Gastroesophageal sphincter (tissue), 4 donors: ENCODE measurements at places on chromosomes 6 and 20.

DNA sequence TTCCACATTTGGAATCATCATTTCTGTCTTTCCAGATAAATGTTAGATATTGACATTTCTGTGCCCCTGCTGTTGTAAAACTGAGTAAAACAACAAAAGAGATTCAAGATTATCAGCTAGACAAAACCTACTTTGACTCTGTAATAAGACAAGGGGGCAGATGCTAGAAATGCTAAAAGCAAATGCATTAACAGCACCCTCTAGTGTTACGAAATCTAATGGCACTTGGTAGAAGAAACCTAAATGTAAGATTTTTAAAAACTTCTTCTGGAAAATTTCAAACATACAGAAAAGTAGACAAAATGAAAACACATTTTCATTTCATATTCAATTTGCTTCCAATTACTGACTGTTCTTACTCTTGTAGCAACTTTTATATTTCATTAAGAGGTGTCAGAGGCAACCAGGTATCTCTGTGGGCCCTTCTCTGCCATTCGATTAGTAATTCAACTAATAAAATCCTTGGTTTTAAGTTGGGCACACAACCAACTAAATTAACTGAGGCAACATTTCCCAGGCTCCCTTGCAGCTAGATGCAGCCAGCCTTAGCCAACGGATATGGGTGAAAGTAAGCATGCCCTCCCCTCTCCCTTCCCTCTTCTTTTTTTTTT lies 45.0 kb downstream of the SLC23A2 start:
- no peak for ATAC-seq

DNA sequence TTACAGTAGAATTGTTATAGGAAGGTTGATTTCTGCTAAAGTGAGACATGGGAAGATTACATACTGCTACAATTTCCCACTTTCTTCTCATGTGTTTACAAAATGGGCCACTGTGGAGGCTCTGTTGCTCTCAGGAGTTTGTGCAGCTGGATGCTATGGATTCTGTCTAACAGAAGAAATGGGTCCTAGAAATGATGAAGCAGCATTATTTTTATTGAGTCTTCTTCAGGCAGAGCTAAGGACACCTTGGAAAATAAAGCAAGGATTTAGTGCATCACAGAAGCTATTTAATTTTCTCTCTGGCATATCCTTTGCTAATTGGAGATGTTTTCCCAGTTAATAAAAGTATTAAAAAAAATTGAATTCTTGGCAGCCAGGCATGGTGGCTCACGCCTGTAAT lies 29.2 kb downstream of the CCDC170 start:
- no peak for ATAC-seq

DNA sequence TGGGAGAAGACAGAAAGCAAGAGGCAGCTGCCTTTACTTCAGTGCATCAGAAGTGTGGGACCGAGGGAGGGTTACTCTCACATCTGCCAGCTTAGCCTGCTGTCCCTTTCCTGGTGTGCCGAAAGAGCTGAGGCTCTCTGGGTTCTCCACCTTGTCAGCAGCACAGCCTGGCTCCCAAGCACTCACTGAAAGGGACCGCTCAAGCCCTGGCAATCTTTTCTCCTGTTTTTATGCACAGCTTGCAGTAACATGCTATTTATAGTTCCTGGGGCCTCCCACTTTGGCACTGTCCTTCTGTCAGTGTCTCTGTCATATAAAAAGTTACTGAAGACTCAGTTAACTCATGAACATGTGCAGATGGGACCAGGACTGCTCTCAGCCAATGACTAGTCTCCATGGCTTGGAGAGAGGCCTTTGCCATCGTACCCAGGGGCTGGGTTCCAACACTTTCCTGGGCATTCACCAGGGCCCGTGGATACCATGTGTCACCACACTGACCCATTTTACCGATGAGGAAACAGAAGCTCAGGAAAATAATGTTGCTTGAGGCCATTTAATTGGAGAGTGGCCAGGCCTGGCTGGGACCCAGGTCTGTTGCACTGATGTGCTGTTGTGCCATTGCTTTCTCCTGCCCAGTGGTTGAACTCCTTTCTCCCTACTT lies 46.2 kb downstream of the PANK2 start:
- peak; percentile 54 for ATAC-seq

GRCh38 chr6:158452191-158452590 lies 107.7 kb upstream of the TMEM181 start:
- ATAC-seq: no peak

DNA sequence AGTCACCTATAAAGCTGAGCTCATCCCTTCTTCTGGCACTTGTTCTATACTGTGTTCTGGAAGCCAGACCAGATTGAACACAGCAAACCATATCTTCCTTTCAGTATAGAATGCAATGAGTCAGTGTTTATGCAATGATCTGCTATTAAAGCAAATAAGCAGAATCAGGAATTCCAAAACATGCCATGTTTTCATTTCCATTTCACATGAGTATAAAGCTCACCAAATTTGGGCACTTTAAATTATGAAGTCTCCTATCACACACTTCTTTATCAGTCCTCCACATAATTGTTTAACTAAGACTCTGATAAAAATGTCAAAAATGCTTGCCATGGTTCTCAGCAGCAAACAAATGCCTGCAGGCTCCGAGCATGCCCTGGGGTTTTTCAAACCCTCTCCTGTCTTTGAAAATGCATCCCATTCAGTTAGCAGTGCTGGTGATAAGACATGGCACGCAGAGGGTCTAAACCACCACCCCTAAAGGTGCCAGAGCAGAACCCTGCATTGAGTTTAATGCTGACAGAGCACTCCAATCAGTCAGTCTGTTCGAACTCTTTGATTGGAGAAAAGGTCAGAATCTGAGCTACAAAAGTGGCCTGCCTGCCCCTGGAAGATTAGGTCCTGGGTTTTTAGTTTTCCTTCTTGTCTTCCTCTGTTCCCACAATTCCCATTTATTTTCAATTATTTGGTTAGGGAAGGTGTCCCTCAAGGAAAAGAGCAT lies 234.1 kb downstream of the GMPR start:
- no peak for ATAC-seq

GRCh38 chr6:43916924-43917877 lies 147.2 kb downstream of the VEGFA start:
- peak; percentile 48 for ATAC-seq

GRCh38 chr6:52276130-52276529 lies 8.4 kb downstream of the MCM3 start:
- no peak for ATAC-seq

GRCh38 chr6:94124333-94124732 lies 705.0 kb upstream of the EPHA7 start:
- ATAC-seq: no peak

- no peak for ATAC-seq
Observed at GRCh38 chr6:133873538-133873937, 15.4 kb upstream of the TCF21 start.

- ATAC-seq: no peak
Observed at GRCh38 chr20:43974695-43975094, 60.0 kb downstream of the TOX2 start.

DNA sequence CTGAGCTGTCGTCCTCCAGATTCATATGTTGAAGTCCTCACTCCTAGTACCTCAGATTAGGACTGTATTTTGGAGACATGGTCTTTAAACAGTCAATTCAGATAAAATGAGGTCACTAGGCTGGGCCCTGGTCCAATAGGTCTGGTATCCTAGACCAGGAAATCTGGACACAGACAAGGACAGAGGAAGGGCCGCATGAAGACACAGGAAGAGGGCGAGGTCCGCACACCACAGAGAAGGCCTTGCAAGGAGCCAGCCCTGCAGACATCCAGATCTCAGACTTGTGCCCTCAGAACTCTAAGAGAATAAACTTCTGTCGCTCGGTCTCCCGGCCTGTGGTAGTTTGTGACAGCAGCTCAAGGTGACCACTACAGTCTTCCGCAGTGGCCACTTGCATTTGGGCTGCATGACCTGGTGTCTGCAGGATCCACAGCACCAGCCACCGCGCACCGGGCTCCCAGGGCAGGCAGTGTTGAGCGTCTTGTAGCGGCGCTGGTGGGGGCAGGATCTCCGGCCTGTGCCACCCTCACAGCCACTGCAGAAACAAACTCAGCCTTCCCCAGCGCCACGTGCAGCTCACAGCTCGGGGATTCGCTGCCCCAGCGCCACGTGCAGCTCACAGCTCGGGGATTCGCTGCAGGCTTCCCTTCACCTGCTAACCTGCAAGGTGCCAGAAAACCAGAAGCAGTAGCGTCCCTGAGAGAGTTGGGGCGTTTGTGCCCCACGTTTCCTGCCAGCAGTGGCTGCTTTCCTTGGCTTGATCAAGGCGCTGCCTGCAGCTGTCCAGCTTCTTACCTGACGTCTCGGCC lies 6.0 kb upstream of the RBM38 start:
- no peak for ATAC-seq

GRCh38 chr20:58810116-58810878 lies 40.4 kb downstream of the GNAS-AS1 start:
- ATAC-seq: no peak

DNA sequence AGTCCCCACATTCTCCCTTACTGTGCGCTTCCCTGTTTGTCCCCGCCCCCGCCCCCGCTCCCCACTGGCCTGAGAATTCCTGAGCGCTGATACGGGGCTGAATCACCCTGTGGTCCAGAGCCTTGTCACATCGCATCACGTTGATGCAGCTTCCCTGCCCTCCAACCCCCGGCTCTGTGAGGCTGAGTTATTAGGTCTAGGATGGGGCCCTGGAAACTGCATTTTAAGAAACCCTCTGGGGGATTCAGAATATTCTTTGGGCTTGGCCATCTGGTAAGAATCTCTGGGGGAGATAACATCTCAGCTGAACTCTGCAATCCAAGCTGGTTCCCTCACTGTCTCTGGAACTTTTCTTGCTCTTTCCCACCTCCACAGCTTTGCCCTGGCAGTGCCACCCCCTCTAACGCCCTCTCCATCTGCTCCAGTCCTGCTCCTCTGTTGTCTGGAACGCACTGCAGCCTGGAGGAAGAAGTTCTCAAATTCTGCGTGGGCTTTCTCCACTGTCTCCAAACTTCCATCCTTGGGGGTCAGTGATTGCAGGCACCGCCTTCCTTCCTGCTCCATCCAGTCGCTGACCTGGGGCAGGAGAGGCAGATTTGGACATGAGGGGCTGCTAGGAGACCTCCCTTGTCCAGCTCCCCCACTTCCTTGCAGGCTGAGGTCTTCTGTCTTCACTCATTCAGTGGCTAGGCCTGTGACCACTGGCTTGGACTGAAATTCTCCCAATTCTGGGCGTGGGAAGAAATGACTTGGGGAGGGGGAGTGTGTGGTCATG lies 42.6 kb downstream of the KIAA1755 start:
- ATAC-seq: peak; percentile 35

DNA sequence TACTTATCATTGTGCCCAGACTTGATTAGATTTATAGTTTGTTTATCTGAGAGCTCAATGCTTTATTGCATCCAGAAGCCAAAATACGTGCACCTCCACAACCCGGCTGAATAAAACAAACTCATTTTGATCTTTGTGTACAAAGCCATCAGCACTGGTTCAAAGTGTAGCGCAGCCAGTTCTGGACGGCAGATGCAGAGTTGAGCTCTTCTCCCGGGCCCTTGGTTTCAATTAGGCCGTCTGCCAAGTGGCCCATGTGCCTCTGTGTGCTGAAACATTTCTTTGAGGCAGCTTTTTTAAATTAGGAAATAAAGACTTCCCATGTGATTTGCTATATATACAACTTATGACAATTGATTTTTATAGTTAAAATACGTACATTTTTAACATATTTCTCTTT lies 96.2 kb upstream of the RSPO3 start:
- no peak for ATAC-seq

DNA sequence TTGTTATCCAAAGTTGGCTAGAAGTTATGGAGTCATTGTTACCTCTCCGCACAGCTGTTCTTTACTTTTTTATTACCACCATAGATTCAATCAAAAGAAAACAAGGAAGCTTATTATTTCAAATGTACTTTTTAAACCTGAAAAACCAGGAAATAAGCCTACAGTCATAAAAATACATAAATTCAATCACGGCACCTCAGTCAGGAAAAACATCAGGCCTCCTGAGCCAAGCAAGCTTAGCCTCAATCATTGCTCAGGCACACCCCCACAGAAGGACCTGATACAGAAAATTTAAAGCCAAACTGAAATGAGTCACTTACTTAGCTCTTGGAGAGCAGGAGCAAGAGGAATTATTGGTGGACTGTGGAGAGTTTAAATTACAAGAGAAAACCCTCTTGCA lies 44.3 kb downstream of the MARCKS start:
- ATAC-seq: no peak

GRCh38 chr6:83770910-83771309 lies 62.0 kb upstream of the SNAP91 start:
- no peak for ATAC-seq

GRCh38 chr6:159390381-159390780 lies 221.2 kb downstream of the FNDC1 start:
- ATAC-seq: no peak

GRCh38 chr6:35052694-35053565 lies 88.2 kb downstream of the TCP11 start:
- ATAC-seq: peak; percentile 72

GRCh38 chr6:141548966-141549365 lies 583.8 kb upstream of the GJE1 start:
- ATAC-seq: no peak

GRCh38 chr6:88840796-88841539 lies 122.5 kb downstream of the RNGTT start:
- ATAC-seq: no peak

GRCh38 chr20:62832212-62832922 lies 15.5 kb downstream of the COL9A3 start:
- ATAC-seq: peak; percentile 53

DNA sequence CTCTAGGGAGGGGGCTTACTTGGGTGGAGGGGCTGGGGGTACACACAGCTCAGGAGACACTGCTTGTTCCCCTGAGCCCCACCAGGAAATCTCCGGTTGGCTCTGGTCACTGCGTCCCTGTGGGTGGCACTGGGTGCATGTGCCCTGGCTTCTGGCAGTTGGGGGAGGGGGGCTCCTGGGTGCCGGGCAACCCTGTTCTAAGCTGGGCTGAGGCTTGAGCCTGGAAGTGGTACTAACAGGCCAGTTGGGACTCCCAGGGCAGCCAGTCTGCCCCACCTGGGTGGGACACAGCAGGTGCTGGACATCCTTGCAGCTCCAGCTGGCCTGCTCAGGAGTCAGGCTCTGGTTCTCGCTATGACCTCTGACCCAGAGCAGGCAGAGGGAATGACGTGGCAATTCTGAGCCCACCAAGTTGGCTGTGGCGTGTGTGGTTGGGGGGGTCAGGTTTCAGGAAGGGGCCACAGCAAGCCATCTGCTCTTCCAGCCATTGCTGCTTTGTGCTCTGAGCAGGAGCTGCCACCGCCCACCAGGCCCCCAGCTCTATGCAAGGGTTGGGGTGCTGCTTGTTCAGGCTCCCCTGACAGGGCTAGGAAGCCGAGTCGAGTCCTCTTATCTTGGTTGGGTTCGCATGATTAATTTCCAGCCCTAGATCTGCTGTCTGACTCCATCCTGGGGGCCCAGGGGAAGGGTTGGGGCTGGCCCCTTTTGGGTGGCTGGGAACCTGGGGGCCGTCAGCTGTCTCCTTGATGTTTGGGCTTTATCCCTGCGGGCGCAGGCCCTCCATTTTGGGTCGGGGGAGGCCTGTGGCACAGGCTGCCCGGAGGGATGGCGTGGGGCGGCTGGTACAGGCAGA lies 590 bp downstream of the C20orf204 start:
- ATAC-seq: no peak

GRCh38 chr6:136506124-136506799 lies 44.0 kb downstream of the MAP7 start:
- no peak for ATAC-seq
